ENCODE measurements at places on chromosomes 5 and 9.

DNA sequence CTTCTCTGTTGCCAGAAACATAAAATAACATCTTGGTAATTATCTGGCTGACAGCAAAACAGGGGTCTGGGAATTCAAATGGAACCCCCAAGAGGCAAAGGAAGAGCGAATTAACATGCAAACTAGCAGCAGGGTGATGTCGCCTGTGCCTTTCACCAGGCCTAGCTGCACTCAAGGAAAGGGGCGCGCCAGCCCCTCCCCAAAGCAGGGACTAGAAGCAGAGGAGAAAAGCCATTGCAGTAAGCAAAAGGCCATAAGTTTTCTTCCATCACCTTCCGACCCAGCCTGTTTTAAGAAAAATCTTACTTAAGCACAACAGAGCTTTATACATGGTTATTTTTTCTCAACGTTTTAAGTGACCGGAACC, 539 bp downstream of the POC5 start:
- no peak for DNase-seq

DNA sequence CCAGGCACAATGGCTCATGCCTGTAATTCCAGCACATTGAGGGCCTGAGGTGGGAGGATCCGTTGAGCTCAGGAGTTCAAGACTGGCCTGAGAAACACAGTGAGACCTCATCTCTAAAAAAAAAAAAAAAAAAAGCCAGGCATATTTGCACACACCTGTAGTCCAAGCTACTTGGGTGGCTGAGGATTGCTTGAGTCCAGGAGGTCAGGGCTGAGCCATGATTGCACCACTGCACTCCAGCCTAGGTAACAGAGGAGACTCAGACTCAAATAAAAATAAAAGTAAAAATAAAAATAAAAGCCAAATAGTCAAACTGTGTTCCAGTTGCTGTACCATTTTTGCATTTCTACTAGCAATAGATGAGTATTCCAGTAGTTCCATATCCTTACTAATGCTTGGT, 616.0 kb downstream of the KIF4B start:
- DNase-seq = no peak

DNA sequence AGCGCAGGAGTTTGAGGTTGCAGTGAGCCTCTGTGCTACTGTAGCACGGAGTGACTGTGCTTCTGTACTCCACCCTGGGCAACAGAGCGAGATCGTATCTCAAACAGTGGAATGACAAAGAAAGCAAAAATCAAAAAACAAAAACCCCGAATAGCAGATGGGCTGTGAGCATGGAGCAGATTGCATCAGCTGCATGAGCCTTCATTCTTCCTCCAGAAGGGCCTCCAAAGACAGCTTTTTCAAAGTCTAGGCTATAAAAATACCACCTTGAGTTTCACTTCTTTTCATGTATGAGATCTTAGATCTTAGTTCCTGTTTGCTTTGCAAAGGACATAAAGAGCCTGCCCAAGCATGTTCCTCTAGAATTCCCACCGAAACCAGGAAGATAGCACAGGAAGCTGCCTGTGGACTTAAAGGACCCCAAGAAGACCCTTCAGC, 15.0 kb upstream of the HSPB3 start:
- no peak for DNase-seq

- peak; percentile 55 for DNase-seq
Measured at GRCh38 chr9:134734270-134734669, 92.7 kb downstream of the COL5A1 start.

- DNase-seq = no peak
Measured at GRCh38 chr5:135873831-135874230, 21.8 kb downstream of the IL9 start.
